ENCODE measurements at places on chromosomes 12 and 14.

GRCh38 chr14:81179631-81180030 is 41.1 kb downstream of the GTF2A1 start:
- no peak for DNase-seq

GRCh38 chr12:5884285-5884684 is 60.8 kb downstream of the ANO2 start:
- no peak for DNase-seq

- DNase-seq = no peak
These were observed 15.3 kb upstream of the DGLUCY start for GRCh38 chr14:91098591-91098990.

GRCh38 chr12:23169696-23170013 is 544.7 kb downstream of the ETNK1 start:
- DNase-seq = no peak

GRCh38 chr12:94404854-94405253 is 54.8 kb downstream of the CEP83 start:
- no peak for DNase-seq

DNA sequence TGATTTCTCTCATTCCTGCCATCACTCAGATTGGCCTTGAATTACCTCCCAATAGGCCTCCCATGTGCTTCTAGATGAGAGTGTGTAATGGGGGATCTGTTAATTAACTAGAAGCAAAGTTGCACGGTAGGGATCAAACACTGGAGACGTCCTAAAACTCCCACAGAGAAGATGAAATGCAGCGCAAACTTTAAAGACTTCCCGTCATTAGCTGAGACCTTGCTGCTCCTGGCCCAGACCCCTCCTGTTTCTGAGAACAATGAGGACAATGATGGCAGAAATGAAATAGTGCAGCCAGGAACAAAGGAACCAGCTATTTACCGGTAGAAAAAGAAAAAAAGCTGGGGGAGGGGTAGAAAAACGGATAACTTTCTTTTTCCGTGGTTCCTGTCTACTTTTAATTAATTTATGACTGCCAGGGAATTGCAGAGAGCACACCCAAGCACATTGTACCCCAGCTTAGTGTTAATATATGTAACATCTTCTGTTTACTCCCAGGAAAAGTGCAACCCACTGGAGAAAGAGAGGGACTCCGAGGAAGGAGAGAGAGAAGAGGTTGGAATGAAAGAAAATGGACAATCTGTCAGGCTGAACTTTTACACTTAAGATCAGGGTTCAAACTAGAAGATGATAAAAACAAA is 280.7 kb upstream of the SOX5 start:
- DNase-seq = no peak

DNA sequence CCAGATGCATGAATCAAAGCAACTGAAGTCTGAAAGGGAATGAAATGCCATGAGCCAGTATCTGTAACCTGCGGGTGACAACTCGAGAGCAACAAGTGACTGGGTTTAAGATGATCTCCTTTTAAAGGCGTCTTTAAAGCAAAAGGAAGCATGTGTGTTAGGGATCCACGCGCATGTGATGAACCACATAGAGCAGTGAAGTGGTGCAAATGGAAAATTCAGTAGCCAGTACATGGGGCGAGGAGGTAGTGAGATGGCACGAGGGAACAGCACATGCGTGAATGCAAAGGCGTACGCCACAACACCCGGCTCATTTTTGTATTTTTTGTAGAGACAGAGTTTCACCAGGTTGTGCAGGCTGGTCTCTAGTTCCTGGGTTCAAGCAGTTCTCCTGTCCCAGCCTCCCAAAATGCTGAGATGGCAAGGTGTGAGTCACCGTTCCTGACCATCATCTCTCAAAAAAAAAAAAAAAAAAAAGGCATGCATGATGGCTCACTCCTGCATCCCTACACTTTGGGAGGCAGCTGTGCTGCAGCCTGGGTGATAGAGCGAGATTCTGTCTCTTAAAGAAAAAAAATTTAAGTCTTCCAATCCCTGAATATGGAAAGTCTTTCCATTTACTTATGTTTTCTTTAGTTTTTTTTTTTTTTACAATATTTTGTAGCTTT is 24.6 kb upstream of the BCL7A start:
- DNase-seq = no peak

DNA sequence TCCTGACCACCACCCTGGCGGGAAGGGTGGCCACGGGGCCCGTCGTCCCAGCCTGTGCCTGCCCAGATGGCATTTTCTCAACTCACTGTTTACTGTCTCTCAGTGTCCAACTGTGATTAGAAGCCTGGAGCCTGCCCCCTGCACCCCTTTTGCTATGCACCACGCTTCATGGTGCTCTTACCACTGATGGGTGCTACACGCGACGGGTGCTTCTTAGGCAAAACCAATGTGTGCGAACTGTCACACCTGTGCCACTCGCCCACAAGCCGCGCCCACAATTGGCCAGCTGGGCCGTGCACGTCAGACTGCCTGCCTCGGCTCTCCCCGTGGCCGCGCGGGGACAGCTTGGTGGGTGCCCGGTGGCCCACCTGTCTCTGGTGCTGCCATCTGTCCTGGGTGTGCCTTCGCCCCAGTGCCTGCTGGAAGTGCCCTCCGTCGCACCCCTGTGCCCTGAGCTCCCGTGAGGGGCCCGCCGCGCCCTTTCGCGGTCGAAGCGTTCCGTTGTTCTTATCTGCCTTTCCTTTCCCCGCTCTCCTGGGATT is 15.1 kb upstream of the AMN start:
- DNase-seq = no peak

- DNase-seq = no peak
These were observed 227.4 kb downstream of the RPAP3 start for GRCh38 chr12:47478426-47478825.

GRCh38 chr14:29075761-29076160 is 309.2 kb downstream of the FOXG1 start:
- DNase-seq = no peak

- no peak for DNase-seq
These were observed 405.6 kb downstream of the TMEM121 start for GRCh38 chr14:105931808-105932483.

GRCh38 chr12:116547955-116548501 is 11.2 kb upstream of the MAP1LC3B2 start:
- no peak for DNase-seq

DNA sequence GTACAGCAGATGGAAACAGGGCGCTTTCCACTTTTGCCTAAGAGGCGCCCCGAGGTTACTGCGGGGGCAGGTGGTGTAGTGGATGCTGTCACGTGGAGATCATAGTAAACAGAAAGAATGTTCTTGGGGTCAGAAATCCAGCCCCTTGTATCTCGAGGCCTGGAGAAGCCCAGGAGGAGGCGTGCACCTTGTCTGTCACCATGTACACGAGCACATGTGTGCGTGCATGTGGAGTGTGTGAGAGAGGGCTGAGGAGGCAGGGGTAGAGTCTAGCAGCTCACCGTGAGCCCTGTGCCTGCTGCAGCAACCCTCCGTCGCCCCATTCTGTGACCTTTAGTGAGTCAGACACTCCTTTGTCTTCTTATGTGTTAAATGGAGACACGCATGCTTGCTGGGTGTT is 59.0 kb downstream of the CACNA1C start:
- DNase-seq = no peak

GRCh38 chr12:122079532-122080081 is 1.1 kb downstream of the MLXIP start:
- DNase-seq = peak; percentile 66

DNA sequence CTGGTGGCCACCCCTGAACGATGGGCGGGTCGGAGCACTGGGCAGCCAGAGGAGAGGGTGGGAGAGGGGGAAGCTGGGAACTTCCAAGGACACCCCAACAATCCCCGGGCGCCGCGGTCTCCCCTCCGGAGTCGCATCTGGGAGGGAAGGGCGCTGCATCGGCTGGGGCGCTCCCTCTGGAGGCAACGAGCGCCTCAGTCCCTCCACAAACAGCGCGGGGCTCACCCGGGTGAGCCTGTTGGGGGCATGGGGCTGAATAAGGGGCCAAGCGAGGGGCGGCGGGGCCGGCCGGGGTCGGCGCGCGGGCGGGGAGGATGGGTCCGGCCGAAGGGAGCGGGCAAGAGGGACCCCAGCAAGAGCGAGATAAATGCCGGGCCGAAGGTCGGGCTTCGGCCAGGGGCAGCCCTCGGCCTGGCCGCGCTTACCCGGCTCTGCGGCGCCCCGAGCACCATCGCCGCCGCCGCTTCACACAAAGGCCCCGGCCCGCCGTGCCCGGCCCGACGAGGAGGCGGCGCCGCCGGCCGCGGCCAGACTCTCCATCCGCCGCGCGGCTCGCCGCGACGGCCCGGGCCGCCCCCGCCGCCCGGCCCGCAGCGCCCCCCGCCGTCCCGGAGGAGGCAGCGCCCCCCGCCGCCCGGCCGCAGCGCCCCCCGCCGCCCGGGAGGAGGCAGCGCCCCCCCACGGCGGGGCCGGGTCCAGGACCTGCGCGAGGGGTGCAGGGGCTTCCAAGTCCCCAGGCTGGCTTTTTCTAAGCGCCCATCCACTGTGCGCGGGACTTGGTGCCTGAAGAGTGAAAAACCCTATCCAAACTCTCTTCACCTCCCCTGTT is at the start of gene ZBTB39:
Gene ZBTB39 (minus strand): TSS at position 567 of the 829 bp plus-strand sequence. CDS start 1,629 bp downstream, outside the sequence.
- peak; percentile 82 for DNase-seq

- no peak for DNase-seq
These were observed 44.7 kb downstream of the TCHP start for GRCh38 chr12:109944561-109945359.

DNA sequence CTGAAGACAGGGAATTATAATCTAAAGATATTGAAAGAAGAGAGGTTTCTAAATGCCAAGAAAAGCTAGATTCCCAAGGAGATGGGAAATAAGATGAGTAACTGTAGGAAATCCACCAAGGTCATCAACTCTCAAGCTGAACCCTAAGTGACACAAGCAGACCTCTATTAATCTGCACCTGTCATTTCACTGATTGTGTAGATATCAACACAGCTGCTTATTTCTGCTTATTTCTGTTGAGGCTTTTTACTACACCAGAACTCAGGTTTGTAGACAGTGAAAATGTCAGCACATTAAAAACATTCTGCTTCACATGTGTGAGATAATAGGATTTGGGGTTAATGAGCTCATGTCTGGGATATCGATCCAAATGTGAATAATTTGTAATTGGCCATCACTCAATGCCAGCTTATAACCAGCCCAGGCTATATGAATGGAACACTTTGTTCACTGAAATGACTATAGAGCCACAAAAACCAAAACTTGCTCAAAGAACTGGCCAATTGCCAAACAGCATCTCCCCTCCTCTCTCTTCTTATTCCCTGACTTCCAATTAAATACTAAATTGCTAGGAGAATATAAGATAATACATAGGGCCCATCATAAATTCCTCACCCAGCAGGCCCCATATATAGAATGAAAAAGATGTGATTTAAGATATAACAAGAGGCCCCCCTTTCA is 188.7 kb upstream of the ARID2 start:
- DNase-seq = no peak

- no peak for DNase-seq
These were observed 21.9 kb downstream of the ATF7IP start for GRCh38 chr12:14387219-14387871.

DNA sequence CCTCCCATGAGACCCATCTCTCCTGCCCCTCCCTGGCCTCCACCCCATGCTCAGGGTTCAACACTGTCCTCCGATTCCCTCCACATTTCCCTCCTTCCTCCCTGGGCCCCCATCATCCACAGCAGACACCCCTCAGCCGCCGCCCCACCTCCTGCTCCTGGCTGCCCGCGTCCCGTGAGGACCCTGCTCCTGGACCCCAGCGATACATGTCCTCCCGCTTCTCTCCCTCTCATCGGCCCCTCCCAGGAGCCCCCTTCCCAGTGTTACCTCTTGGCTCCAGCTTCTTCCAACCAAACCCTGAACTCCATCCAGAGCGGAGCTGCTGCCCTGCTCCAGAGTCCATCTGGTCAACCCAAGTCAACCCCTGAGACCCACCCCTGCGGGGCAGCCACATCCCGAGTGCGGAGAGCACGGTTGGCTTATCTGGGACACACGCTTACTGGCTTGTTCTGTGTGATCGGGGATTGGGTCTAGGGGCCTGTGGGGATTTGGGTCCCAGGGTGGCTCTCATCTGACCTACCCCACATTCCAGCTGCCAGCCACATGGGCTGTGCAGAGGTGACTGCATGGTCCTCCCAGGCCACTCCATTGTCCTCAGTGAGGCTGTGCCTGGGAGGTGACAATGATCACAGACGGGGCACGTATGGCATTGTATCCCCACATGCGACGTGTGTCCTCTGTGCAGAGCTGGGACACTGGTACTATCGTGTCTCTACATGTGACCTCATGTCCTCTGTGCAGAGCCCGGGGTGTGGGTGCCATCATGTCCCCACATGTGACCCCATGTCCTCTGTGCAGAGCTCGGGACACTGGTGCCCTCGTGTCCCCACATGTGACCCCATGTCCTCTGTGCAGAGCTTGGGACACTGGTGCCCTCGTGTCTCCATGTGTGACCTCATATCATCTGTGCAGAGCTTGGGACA is 333.6 kb downstream of the ADGRD1 start:
- DNase-seq = no peak

DNA sequence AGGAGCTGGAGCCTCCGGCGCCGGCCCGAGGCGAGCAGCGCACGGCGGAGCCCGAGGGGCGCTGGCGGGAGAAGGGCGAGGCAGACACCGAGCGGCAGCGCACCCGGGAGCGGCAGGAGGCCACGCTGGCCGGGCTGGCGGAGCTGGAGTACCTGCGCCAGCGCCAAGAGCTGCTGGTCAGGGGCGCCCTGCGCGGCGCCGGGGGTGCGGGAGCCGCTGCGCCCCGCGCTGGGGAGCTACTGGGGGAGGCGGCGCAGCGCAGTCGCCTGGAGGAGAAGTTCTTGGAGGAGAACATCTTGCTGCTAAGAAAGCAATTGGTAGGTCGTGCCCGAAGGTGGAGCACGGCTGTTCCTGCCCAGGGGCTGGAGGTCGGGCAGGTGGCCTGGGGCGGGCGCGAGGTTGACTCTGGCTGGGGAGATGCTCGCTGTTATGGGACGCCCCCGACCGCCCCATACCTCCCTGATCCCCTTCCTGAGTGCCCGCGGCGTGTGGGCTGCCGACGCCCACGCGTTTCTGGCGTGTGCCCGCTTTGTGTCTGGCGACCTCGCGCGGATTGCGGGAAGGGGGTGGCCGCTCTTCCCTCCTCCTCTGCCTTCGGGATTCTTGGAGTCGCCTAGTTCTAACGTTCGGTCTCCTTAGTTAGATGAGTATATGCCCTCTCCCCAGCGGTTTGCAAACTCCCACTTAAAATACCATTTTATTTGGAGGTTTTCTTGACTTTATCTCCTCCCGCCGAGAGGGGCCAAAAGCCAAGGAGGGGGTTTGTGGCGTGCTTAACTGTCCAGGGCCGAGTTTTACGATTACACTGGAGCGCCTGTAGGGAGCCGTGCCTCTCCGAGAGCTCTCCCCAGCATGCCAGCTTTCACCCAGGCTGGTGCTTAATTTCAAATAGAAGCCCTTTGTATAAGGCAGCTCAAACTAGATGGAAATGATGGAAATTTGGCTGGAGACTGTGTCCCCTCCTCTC is 752 bp downstream of the DACT1 start:
- DNase-seq = no peak

GRCh38 chr12:68261896-68262295 is 8.5 kb upstream of the IL22 start:
- DNase-seq = no peak

- peak; percentile 96 for DNase-seq
These were observed 151.6 kb downstream of the DPF3 start for GRCh38 chr14:72742118-72742837.
